NCI-H524 treated with DMSO at 0.1 percent for 48 hours (cell line): ENCODE measurements at places on chromosomes 16 and 17.

- no peak for DNase-seq
These were observed 75.9 kb upstream of the WSB1 start for GRCh38 chr17:27218041-27218440.

DNA sequence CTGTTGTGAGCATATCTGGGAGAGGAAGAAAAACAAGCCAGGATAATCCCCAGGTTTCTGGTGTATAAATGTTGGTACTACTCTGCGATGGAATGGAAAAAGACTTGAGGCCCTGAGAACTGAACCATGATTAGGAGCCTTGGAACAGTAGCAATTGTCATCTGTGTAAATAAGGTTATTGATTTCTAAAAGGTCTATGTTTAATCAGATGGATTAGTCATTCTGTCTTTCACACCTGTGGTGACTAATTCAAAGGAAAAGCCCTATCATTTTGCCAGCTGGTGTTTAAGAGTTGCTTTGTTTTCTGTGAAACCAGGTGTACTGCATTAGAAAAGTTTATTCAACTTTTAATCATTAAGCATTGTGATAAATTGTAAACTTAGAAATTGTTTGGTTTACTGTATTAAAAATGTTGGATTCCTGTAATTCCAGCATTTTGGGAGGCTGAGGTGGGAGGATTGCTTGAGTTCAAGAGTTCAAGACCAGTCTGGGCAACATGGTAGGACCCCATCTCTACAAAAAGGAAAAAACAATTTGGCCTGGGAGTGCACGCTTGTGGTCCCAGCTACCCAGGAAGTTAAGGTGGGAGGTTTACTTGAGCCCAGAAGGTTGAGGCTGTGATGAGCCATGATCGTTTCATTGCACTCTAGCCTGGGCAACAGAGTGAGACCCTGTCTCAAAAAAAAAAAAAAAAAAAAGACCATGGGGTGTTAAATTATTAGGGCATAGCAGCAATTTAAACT is 29.0 kb upstream of the KPNB1 start:
- DNase-seq, result no peak

- DNase-seq, result no peak
These were observed 10.0 kb upstream of the RPL13 start for GRCh38 chr16:89550421-89551007.

DNA sequence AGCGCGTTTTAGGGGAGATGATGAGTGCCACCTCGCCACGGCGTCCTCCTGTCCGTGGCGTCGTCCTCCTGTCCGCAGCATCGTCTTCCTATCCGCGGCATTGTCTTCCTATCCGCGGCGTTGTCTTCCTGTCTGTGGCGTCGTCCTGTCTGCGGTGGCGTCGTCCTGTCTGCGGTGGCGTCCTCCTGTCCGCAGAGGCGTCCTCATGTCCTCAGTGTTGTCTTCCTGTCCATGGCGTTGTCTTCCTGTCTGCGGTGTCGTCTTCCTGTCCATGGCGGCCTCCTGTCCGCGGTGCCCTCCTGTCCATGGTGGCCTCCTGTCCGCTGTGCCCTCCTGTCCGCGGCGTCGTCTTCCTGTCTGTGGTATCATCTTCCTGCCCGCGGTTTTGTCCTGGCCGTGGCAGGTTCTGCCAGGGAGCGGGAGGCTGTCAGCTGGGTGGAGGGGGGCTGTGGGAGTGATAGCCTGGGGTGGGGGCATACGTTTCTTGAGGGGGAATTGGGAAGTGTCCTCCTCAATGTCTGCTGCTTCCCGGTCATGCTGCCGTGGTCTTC is 30.9 kb downstream of the TBCD start:
- DNase-seq, result no peak

- DNase-seq, result peak; percentile 17
These were observed 32.7 kb upstream of the CDH1 start for GRCh38 chr16:68704232-68704867.

DNA sequence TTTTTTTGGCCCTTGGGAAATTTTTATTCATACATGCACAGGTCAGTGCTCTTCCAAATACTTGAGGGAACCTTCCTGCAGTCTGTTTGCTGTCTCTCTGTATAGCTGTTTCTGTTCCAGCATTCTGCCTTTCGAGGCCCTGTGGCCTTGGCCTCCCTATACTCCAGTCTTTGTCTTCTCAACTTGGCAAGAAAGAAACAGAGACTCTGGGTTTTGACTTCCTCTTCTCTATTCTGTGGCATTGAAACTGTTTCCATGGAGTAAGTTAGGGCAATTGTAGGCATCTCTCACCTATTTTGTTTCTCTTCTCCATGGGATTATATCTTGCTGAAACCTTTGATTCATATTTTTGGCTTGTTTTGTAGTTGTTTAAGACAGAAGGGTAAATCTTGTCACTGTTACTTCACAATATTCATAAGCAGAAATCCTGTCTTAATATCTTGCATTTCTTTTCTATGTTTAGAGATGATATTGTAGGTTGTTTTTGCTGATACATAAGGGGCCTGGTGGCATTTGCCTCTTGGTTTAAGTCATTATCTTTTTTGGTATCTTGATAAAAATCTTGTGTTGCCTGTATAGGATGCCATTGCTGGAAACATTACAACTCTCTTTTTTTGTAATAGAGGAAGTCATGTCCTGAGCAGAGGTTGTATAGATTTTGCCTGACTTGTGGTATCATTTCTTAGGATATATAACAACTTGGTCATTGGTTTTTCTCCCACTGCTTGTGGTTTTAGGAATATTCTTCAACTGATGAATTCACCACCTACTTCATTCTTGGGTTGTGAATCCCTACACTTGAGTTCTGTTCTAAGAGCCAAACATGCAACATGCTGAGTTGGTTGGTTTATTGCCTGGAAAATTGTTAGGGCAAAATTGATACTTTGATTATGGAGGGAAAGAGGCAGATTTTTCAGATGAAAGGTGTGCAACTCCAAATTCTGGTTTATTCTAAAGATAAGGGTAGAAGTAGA is 168.6 kb downstream of the FTO start:
- DNase-seq, result no peak

DNA sequence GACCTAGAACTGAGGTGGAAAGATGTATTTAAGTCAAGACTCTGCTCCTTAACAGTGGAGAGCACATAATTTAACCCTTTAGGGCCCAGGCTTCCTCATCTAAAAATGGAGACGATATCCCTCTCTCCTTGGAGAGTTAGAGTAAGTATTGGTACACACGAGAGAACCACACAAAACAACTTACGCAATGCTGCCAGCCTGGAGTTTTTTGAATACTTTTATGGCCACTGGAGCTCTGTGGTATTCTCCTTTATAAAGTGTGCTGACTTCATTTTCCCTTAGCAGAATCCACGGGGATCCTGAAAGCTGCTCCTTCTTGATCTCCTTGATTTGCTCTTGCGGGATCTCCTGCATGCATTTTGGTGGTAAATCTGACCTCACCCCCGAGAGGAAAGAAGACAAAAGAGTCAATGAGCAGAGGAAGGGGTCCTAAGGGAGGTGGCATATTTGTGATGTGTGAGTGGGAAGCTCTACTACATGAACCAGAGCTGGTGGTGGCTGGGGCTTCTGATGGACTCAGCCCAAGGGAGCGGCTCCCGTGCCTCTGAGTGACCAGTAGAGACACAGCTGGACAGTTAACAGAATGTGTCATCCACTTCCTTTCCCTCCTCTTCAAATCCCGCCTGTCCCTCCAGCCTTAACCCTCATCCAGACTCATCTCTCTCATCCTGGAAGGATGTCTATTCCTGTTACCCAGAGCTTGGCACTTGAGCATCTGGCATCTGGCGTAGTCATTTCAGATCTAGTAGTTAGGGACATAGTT is 9.4 kb downstream of the MLKL start:
- DNase-seq, result no peak

DNA sequence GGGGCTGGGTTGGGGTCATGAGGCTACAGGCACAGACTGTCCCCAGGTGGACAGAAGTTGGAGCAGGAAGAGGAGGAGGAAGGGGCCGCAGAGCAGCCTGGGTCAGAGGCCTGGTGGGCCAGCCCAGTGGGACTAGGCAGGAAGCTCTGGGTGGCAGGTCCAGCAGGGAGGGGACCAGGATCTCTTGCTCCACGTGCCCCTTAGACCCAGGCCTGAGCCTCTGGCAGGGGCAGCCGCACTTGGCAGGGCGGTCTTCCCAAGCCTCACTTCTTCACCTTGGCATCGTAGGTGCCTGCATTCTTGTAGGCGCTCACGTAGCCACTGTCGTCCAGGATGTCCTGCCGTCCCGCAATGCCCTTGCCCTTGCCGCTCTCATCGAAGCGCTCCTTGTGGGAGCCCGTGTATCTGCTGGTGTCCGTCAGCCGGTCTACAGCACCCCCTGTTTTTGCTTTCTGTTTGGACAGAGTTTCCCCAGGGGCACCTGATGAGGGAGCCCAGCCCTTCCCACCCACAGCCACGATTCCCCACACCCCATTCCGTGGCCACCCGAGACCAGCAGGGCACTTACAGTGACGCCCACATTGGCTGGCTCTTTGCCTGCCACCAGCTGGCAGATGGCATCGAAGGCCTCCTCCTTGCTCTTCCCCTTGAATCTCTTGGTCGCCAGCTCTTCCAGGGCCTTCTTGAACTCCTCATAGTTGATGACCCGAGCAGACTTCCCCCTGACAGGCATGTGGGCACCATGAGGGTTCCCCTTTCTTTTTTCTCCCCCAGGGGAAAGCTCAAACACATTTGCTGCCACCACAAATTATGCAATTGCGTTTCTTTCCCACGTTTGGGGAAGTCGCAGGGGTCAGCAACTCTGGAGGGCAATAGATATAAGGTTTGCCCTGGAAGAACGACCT is 3.1 kb downstream of the TPPP3 start:
- DNase-seq, result no peak

- DNase-seq, result no peak
These were observed 8.4 kb upstream of the SHCBP1 start for GRCh38 chr16:46629331-46630219.

- no peak for DNase-seq
These were observed 37.6 kb upstream of the PIRT start for GRCh38 chr17:10875430-10875851.

- no peak for DNase-seq
These were observed 12.0 kb upstream of the DNAH17 start for GRCh38 chr17:78589031-78589675.

GRCh38 chr16:20041924-20042596 is 31.6 kb downstream of the GPR139 start:
- no peak for DNase-seq

- no peak for DNase-seq
These were observed 17.1 kb downstream of the PMP22 start for GRCh38 chr17:15247891-15248529.

GRCh38 chr17:42361781-42362186 is 26.5 kb downstream of the STAT3 start:
- no peak for DNase-seq

DNA sequence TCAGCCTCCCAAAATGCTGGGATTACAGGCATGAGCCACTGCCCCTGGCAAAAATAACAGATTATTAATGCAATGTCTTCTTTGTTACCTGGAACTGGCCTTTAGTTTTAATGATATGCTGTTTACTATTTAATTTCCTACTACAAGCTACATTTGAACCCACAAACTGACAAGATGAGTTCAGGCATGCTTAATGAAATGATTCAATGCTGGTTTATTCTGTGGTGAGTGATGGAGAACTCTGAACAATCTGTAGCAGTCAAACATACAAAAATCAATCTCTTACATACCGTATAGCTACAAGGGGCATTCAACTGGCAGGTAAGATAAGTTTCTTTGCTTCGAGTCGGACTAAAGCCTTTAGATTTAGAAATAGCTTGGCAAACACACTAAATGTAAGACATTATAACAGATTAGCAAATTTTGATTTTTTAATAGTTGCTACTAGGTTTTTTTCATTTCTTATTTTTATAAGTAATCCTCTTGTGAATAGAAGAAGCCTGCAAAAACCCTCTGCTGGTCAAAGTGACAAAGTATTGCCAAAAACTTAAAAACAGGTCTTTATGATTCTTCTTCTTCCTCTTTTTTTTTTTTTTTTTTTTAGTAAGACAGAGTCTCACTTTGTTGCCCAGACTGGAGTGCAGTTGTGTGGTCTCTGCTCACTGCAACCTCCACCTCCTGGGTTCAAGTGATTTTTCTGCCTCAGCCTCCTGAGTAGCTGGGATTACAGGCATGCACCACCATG is 138.5 kb downstream of the SSH2 start:
- no peak for DNase-seq

- no peak for DNase-seq
These were observed 12.9 kb upstream of the P2RX1 start for GRCh38 chr17:3929181-3929580.

- no peak for DNase-seq
These were observed 763 bp upstream of the ACTG1 start for GRCh38 chr17:81513372-81513752.

GRCh38 chr17:70636517-70637133 is 467.3 kb downstream of the KCNJ2 start:
- DNase-seq, result no peak

DNA sequence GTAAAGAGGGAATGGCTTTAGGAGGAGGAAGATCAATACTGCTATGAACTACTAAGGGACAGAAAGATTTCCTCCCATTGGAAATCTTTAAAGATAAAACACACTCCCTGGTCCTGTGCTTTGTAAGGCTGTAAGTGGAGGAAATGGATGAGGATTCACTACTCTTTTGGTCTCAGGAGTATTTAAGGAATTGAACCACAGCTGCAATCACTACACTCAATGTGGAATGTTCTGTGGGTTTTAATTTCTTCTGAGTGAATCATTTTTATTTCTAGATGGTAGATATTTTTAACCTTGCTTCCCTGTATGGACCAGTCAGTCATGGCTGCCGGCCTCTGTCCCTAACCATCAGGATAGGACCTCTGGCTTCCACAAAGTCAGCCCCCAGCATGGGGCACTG is 65.6 kb downstream of the SDR42E1 start:
- DNase-seq, result no peak

DNA sequence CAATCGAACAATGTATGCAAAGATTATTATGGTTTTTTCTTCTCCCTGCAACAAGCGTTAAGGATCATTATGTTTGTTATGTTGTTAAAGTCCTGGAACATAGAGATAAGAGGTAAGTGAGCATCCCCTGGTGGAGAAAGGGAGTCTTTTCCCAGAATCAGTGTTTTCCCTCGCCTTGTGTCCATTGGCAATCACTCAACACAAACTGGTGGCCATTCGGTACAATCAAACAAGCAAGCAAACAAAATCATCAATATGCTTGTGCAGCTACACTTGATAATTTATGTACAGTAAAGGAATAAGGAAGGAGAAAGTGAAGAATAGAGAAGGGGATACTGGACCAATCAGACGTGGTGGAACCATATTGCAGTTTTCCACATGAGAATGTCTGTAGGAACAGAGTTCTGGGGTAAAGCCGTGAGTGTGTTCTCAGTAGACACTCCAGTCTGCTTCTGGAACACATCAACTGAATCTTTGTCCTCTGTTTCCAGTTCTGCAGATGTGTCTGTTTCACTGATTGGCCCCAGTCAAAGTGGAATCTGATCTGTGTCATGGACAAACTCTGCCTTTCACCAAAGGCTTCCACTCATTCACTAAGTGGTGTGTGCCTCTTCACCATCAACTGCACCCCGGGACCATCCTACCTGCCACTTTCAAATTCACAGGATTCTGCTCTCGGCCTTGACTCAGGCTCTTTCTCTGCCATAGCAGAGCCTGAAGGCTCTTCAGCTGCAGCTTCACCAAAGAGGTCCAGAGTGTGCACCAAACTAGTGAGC is 169.5 kb downstream of the AHSP start:
- no peak for DNase-seq

- no peak for DNase-seq
These were observed 62.9 kb downstream of the SHISA6 start for GRCh38 chr17:11303773-11304394.
